ENCODE measurements at places on chromosomes 5 and 9. TPM values are rescaled to one million over a fixed set of nuclear protein-coding genes. Genes with fewer than 3 reads are reported as not detected.

GRCh38 chr9:99106044-99106375, 1.1 kb downstream of the TGFBR1 start:
- no peak for DNase-seq

GRCh38 chr5:132065351-132065937, 5.0 kb downstream of the IL3 start:
- DNase-seq: peak; percentile 66

- no peak for DNase-seq
Observed at GRCh38 chr9:126248680-126249079, 77.9 kb upstream of the MVB12B start.

DNA sequence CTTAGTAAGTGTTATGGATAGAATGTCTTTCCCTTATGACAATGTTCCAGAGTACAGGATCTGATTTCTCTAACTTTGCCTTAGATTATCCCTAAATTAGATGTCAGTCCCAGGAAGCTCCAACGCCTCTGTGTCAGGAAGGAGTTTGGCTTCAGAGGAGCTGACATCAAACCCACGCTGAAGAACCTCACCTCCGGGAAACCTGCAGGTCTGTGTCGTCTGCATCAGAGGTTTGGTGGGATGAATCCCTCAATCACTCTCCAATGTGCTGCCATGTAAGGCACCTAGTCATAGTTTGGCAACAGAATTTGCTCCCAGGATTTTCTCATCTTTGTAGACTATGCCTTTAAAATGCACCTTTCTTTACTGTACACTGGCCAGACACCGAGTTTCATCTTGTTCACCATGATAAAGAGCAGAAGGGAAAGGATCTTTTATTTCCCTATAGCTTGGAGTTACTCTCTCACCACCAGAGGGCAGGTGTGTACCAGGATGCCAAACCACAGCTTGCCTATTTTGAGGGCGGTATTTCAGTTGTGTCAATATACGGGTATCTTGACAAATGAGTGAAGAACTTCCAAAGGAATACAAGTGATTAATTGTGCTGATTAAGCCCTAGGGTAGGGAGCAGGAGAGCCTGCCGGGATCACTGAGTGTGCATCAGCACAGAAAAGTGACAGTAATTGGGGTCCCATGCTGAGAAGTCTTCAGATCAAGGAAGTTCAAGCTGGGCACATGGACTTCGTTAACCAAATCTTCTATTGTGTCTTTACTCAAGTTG, 23.4 kb downstream of the MINAR2 start:
- no peak for DNase-seq

DNA sequence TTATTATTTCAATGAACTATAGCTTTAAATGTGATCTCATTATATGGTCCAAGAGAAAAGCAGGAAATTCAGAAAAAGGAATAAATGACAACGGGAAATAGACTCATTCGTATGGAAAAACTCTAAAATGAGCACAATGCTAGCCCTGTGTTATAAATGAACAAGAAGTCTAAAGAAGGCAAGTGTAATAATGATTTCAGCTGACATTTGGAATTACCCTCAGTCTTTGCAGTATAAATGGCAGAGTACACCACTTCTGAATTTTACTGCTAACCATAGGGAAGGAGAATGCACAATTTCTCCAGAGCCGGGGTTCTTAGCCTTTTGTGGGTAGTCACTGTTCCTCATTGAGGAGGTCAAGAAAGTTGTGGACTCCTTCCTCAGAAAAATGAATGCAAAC, 93.1 kb downstream of the ANKRD55 start:
- no peak for DNase-seq

DNA sequence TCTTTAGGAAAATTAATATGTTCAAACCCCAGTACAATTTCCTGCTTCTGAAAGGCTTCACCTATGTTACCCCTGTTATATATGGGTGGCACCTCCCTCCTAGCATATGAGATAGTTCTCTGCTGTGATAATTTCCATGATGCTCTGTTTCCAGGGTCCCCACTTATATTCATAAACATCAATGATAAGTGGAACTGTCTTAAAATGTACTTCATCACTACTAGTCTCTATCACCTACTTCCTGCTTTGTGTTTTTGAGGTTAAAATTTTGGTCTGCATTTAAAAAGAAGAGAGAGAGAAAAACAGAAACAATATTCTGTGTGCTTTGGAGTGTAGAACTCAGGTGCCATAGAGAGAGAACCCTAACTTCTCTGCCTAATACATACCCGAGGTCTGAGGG, 234.7 kb downstream of the HTR1A start:
- DNase-seq: no peak

GRCh38 chr5:99023330-99023729, 94.5 kb upstream of the CHD1 start:
- DNase-seq: no peak

- no peak for DNase-seq
Observed at GRCh38 chr9:14401911-14402310, 88.0 kb upstream of the NFIB start.

- DNase-seq: no peak
Observed at GRCh38 chr5:148760945-148761638, 65.3 kb upstream of the ADRB2 start.

DNA sequence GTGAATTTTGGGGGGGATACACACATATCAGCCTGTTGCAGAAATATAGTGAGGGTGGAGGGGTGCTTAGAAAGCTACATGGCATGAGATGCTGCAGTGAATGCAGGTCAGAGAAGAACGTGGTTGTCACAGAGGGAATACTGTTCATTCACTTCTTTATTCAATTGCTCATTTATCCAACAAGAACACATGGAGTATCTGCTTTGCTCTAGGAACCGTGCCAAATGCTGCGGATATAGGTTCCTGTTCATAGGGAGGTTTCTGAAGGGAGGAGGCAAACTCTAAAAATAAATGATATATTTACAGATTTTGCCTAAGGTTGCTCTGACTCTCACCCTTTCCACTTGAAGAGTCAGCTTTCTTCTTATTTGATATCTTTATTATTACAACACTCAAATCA, 444.3 kb upstream of the CLINT1 start:
- DNase-seq: no peak

DNA sequence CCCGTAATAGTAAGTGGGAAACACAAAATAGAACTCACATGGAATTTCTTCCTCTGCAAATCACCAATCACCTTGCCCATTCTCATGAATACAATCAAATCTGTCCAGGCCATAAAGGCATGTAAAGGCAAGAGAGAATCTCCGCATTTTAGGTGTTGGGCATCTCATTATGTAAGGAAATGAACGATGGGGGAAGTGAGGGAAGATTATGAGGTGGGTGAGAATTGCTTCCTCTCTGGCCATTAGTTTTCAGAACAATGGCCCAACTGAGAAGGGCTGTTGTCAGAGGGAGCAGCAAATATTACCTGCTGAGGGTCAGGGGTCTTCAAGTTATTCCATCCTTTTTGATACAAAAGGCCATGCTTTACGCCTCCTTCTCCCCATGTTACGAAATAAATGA, 455.1 kb downstream of the ARHGEF28 start:
- no peak for DNase-seq

GRCh38 chr9:107548298-107549142, 59.0 kb upstream of the KLF4 start:
- DNase-seq: no peak

- DNase-seq: no peak
Observed at GRCh38 chr9:110066929-110067716, 140.8 kb downstream of the C9orf152 start.

DNA sequence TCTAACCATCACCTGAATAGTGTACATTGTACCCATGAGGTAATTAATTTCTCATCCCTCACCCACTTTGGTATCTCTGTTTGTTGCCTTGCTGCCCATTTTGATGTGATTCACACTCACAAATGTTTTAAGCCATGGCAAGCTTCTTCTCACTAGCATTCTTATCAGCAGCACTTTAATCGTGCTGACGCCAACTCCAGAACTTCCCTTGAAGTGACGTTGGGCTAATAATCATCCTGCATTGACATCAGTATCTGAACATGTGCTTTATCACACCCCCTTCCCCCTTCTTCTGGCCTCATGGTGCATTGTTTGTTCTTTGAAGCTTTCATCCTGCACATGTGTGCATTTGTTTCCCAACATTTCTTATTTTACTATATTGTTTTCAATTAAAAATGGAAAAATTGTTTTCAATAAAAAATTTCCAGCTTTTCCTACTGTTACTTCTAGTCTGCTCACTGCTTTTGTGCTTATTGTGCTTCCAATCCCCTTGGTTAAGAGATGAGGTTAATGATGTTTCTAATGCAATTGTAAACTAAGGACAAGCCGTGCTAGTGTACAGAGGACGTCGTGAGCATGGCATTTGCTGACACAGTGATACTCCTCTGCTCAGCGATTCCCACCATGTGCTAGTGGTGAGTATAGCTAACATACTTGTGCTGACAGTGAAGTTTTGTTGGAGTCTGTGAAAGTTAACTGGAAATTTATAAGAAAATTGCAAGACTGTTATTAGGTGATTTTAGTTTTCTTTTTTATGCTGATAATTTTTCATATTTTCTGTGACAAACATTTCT, 238.5 kb downstream of the KDM4C start:
- DNase-seq: no peak

DNA sequence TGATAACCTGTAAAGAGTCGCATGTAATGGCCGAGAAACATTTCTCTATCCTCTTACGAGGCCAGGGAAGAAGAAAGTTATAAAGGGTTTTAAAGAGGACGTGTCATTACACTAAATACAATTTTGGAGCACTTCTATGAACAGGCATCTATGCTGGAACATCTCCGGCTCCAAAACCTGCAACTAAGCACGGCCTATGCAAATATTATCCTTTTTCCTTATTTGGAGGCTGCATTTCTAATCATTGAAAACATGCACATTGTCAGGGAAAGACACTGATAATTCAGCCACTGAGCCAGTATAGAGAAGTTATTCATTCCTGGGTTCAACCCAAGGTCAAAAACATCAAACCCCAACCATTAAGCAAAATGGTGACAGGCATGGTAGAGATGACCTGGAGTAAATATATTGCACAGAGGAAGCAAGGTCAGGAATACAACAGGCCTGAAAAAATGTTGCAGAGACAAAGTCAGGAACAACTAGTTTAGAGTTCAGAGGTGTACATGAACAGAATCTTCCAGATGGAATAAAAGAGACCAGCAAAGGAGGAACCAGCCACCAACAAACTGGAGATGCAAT, 674.1 kb downstream of the NR2F1-AS1 start:
- no peak for DNase-seq

- DNase-seq: no peak
Observed at GRCh38 chr5:174837919-174838902, 113.8 kb downstream of the MSX2 start.

- no peak for DNase-seq
Observed at GRCh38 chr9:125805057-125805456, 57.9 kb downstream of the PBX3 start.

DNA sequence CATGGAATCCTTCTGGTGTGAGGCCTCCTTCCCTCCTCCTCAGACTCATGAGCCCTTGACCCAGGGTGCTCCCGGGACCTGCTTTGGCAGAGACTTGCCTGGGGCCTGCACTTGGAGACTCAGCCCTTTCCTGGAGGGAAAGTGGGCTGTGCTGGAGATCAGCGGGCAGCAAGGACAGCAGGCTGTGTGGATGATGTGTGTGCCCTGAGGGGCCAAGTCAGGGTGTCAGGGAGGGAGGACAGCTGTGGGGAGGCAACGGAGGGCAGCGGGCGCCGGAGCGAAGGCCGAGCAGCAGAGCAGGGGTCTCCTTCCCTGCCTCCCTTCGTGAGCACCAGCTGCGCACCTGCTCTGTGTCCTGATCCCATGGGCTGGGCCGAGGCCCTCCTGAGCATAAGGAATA, 6.1 kb upstream of the CSF2 start:
- no peak for DNase-seq

DNA sequence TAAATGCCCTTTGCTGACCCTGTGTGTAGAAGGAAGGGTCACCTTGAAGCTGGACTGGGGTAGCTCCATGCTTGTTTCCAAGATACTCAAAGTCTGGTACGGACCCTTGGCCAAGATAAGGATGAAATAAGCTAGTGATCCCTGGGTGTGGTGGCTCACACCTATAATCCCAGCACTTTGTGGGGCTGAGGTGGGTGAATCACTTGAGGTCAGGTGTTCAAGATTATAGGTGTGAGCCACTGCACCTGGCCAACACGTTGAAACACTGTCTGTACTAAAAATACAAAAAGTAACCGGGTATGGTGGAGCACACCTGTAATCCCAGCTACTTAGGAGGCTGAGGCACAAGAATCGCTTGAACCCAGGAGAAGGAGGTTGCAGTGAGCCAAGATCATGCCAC, 33.3 kb downstream of the ACOT12 start:
- DNase-seq: no peak

The NTRK2 gene
- total RNA-seq: 4.5 TPM

The CD180 gene
- total RNA-seq: 0.65 TPM

The SPATA31D4 gene
- total RNA-seq: not detected

The DMRT3 gene
- total RNA-seq: not detected

The TCF7 gene
- total RNA-seq: 2.2 TPM

The PCDHA4 gene
- not detected for total RNA-seq

The HDHD3 gene
- 9.8 TPM for total RNA-seq

The CATSPER3 gene
- 0.32 TPM for total RNA-seq

Data from Right ventricle myocardium superior (tissue), 1 donor.